ENCODE measurements at places on chromosomes 1 and 21. TPM values are rescaled to one million over a fixed set of nuclear protein-coding genes. Genes with fewer than 3 reads are reported as not detected.

The RPS6KA1 gene
- total RNA-seq: 4.6 TPM

DNA sequence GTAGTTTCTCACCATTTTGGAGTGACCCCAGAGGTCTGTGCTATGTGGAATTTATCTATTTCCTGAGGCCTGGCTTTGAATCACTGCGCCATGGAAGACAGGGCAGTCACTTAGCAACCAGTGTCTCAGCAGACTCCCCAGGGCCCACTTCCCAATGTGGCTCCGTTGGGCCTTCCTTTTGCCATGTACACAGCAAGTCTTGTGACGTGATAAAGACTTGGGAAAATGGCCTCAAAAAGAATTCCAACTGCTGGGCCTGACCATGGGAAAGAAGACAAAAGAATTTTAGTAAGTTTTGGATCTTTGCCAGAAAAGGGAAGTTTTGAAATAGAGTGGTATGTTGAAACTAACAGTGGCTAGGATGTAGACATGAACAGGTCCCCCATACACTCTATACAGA is 36.2 kb downstream of the TLR5 start:
- DNase-seq: no peak

DNA sequence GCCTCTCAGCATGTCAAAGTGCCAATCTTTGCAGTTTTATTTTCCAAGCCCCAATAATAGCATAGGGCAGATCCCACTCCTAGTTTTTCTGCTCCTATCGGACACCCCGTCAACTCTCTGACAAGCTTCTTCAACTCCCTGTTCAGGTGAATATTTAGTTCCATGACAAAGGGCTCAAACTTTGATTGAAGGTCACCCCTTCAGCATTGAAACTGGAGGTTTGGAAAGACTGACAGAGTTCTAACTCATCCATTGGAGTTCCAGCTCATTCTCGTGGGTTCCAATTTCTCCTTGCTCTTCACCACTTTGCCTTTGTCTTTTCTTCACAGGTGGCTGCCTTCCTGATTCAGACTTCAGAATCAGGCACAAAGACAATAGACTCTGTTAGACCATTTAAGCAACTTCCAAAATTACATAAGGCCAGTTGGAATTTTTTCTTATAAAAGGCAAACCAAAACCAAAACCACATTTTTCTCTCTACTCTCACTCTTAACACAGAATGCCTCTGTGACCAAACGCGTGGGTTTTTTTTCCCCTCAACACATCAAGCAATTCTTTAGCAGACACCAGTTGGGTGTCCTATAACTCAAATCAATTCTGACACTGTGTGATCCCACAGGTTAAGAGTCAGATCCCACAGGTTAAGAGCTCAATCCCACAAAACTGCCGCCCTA is 169.3 kb upstream of the USP25 start:
- DNase-seq: no peak

The NID1 gene
- total RNA-seq: 47.6 TPM
